ENCODE measurements at places on chromosomes 4 and X. TPM values are rescaled to one million over a fixed set of nuclear protein-coding genes. Genes with fewer than 3 reads are reported as not detected.

SASH3 gene
- not detected for total RNA-seq

EMCN gene
- not detected for total RNA-seq

ACE2 gene
- not detected for total RNA-seq

IL21 gene
- not detected for total RNA-seq

PRDX4 gene
- total RNA-seq, result 210 TPM

ARL13A gene
- not detected for total RNA-seq

CCKAR gene
- total RNA-seq, result not detected

SH3BP2 gene
- total RNA-seq, result 6.5 TPM

EDA gene
- 0.38 TPM for total RNA-seq

Measured in hair follicular keratinocyte (primary cell).